ENCODE measurements at places on chromosomes 16 and 17.

GRCh38 chr17:75881678-75882454 is 3.5 kb upstream of the TRIM47 start:
- DNase-seq: no peak

DNA sequence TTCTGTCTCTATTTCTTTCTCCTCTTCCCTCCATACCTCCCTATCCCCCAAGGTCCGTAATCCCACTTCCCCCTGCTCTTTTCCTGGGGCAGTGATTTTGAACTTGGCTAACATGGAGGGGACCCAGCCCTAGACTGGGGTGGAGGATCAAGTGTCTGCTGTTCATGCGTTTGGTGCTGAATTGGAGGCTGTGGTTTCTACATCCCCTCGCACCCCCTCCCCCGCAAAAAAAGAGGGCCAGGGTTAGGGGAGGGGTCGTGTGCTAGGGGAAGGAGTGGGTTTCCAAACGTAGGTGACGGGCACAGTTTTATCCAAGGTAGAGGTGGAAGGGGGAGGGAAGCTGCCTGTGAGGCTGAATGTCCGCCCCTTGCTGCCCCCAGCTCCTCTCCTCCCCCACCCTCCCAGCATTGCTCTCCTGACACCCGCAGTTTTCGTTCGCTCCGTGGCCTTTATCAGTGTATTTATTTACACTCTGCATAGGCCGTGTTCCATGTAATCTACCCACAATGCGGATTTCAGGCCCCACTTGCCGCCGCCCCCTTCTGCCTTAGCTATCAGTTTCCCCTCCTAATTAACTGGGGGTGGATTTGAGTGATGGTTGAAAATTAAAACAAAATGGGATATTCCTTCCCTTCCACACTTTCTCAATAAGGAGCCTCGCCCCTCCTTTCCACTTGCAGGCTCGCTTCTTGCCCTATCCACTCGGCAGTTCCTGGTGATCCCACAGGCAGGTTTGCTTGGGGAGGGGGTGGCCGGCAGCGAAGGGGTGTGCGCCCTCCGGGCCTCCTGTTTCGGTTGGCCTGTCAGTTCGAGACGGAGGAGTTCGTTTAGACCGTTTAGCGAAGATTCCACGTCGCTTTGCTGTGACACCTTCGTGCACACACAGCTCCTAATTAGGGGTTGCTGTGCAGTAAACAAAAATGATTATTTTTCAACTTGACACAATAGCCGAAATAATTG is 2.0 kb downstream of the GNAO1 start:
- DNase-seq: no peak

- no peak for DNase-seq
Measured at GRCh38 chr16:2767140-2767731, 9.8 kb downstream of the ELOB start.

DNA sequence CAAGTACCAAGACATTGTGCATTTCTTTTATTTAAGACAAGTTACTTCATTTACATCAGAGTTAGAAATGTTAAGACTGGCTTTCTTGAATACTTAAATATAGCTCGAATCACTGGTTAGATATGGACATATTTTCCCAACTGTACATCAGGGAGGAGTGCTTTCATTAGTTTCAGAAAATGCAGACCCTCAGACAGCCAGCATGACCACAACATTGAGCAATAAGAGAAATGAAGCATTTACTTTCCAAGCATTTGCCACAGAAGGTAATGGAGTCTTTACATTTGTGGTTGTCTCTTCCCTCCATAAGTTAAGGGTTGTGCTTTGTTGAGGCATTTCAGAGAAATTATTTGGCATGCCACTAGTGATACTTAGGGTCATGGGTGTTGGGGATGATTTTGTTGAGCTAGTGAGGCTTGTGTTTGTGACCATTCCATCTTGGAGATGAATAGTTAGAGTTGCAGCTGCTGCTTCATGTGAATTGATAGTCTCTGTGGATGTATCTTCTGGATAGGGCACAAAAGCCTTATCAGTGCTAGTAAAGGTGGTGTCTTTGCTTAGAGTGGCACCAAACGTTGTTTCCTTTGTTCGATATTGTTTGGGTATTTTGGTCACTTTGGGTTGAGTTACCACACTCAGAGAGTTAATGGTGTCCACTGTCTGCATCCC is 2.1 kb downstream of the OMG start:
- DNase-seq: no peak

DNA sequence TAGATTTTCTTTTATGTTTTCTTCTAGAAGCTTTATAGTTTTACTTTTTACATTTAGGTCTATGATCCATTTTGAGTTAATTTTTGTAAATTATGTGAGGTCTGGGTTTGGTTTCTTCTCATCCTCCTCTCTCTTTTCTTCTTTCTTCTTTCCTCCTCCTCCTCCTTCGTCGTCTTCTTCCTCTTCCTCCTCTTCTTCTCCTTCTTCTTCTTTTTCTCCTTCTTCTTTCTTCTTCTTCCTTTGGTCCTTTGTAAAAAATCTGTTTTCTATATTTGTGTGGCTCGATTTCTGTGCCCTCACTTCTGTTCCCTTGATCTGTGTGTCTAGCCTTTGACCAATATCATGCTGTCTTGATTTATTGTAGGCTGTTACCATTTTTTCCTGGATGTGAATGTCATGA is 5.0 kb upstream of the SLC25A35 start:
- no peak for DNase-seq

- no peak for DNase-seq
Measured at GRCh38 chr17:66860204-66860603, 25.3 kb downstream of the CACNG5 start.

DNA sequence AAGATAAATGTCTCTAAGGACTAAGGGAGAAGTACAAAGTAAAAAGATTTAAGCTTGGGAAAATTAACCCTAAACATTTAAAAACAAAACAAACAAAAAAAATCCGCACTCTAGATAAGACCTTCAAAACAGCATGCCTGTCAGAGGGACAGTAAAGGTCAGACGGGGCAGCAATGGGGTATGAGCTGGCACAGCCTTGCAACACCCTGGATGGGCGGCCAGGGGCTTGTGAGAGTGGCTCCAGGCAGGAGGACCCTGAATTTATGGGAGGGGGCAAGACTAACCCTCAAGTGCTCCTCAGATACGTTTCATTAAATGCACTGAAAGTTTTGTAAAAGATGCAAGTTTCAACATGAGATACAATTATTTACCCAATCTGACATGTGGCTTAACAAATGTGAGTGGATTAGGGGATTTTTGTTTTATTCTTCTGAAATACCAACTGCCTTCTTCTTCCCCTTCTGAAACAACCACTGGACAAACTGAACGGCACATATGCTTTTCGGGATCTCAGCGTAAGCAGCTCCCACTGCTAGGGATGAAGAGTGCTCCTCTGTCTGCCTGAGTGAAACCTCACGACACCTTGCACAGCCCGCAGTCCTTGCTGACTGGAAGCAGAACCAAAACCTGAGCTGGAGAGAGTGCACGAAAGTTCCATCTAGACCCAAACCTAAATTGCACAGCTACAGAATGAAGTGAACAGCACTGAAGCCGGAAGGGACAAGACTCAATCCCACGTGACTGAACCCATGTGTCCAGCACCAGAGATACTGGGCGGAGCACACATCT is 128.4 kb downstream of the ANKRD11 start:
- peak; percentile 14 for DNase-seq

DNA sequence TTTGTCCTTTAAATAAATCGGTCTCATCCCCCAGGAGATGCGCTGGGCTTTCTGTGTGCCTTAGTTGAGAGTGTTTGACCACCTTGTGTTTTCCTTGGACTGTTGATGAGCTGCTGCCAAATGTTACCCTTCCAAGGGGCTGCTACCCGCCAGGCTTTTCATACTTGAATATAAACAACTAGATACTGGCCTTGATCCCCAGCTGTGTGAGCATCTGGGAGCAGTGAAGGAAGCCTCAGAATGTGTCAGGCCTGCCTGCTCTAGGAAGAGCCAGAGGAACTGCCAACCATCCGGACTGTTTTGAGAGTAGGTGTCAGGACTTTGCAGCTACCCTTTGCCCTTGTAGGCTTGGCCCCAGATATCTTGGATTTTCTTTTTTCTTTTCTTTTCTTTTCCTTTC is 57.8 kb downstream of the LDHD start:
- no peak for DNase-seq

GRCh38 chr17:27226611-27227230 is 67.2 kb upstream of the WSB1 start:
- no peak for DNase-seq

DNA sequence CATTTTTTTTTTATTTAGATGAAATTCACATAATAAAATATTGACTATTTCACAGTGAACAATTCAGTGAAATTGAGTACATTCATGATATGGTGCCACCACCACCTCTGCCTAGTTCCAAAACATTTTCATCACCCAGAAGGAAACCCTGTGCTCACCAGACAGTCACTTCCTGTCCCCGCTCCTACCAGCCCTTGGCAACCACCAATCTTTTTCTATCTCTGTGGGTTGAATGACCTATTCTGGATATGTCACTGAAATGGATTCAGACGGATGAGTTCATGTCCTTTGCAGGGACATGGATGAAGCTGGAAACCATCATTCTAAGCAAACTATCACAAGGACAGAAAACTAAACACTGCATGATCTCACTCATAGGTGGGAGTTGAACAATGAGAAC is 40.5 kb downstream of the ATP2C2 start:
- no peak for DNase-seq

DNA sequence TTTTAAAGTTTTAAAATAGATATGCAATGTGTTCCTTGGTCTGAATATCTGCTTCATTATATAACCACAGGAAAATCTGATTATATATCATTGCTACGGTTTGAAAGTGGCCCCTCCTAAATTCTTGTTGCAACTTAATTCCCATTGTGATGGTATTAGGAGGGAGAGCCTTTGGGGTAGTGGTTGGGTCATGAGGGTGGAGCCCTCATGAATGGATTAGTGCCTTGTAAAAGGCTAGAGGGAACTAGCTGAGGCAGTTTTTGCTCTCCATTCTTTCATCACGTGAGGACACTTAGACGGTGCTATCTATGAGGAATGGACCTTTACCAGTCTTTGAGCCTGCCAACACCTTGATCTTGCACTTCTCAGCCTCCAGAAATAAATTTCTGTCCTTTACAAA is 7.6 kb downstream of the ABCA6 start:
- DNase-seq: no peak

GRCh38 chr17:76017481-76018339 is 9.4 kb downstream of the EVPL start:
- no peak for DNase-seq

GRCh38 chr16:73813527-73813926 is 483.1 kb upstream of the PSMD7 start:
- no peak for DNase-seq

GRCh38 chr16:70437582-70438557 is 1.0 kb downstream of the ST3GAL2 start:
- DNase-seq: no peak

GRCh38 chr16:72036098-72036497 is 18.2 kb upstream of the HP start:
- no peak for DNase-seq

DNA sequence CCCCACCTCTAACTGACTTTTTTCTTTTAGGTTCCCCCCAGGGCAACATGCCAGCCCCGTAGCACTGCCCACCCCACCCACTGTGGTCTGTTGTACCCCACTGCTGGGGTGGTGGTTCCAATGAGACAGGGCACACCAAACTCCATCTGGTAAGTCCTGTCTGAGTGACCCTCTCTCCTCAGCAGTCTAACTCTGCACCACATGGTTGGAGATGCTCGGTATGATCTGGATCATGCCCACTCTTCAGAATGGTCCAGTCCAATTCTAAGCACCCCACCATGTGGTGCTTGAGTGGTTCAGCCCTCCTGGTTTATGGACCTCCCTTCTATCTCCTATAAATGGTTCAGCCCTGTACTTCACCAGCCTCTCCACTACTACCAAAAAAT is 5.9 kb downstream of the KDM6B start:
- DNase-seq: no peak

GRCh38 chr17:7251661-7252175 is at the start of gene CTDNEP1:
Gene CTDNEP1, minus strand, starts transcription at chr17:7251734. Its CDS starts 438 bp downstream, at chr17:7251296.
- peak; percentile 96 for DNase-seq

- no peak for DNase-seq
Measured at GRCh38 chr16:69217433-69217832, 30.5 kb downstream of the SNTB2 start.

DNA sequence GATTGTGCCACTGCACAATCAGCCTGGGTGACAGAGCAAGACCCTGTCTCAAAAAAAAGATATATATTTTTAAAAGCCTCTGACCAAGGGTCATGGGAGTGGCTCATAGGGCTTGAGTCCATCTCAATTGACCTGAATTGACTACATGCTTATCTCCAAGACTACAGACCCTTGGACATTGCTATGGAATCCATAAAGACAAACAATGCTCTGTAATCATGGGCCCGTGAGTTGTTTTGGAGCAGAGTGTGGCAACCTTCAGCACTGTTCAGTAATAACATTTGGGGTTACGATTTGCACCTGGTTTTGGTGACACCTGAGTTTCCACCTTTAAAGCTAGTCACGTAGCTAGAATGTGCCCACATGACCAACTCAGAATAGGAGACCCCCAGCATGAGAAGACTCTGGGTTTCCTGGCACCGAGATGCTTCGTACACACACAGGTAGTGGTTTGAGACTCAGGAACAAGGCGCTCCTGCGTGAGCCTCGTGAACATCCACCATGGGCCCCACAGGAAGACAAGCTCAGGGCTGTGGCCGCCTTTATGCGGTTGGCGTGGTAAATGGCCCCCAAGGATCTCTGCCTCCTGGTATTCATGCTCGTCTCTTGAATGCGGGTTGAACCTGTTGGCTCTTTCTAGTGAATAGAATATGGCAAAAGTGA is 66.6 kb upstream of the RPH3AL start:
- peak; percentile 20 for DNase-seq

DNA sequence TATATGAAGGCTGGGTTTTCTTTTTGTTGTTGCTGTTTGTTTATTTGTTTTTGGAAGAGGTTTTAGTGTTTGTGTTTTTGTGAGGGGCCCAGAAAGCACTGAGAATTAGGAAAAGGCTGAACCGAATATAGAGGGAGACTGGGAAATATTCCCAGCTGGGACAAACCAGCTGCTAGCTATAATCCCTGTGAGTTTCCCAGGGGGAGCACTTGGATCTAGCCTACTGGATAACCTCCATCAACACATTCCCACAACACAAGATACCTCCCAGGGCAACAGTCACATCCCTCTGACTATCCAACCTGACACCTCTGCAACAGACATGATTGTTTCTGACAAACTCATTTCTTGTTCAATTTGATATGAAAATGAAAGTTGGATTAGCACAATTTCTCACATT is 16.7 kb downstream of the CDH11 start:
- DNase-seq: no peak

All from stimulated activated naive CD4-positive, alpha-beta T cell treated with Interleukin-2 at 50 U/mL for 16 hours (primary cell).